ENCODE measurements at places on chromosomes 2 and 18.

DNA sequence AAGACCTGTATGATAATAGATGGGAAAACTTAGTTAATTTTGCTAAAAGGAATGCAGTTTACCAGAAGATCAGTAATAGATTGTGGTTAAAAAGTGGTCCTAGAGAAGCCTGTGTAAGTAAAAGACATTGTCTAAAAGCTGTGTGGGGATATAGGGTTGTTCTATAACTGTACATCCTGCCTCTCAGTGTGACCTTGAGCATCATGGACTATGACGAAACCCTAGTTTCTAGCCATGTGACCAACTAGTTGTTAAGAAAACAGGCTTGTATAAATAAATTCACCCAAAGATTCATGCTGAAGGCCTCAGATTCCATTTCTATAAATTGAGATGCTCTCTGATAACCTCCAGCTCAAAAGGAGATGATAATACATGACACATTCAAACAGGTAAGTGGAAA is 160.7 kb downstream of the IKZF2 start:
- DNase-seq, result no peak

- no peak for DNase-seq
Measured at GRCh38 chr18:61308795-61309393, 24.3 kb upstream of the CDH20 start.

- no peak for DNase-seq
Measured at GRCh38 chr2:157264099-157264498, 6.6 kb downstream of the GALNT5 start.

- no peak for DNase-seq
Measured at GRCh38 chr2:47283659-47284058, 119.3 kb upstream of the MSH2 start.

- DNase-seq, result no peak
Measured at GRCh38 chr2:16044946-16045456, 104.7 kb downstream of the MYCN start.

- DNase-seq, result no peak
Measured at GRCh38 chr2:214808981-214809750, at the start of gene BARD1. Gene BARD1 (minus strand): TSS chr2:214809683. CDS start chr2:214809569, 114 bp downstream.

GRCh38 chr18:35619464-35619863 is 37.9 kb downstream of the GALNT1 start:
- no peak for DNase-seq

- DNase-seq, result no peak
Measured at GRCh38 chr2:59077981-59078531, 836.9 kb upstream of the FANCL start.

- DNase-seq, result no peak
Measured at GRCh38 chr2:119483395-119483753, 40.9 kb downstream of the SCTR start.

DNA sequence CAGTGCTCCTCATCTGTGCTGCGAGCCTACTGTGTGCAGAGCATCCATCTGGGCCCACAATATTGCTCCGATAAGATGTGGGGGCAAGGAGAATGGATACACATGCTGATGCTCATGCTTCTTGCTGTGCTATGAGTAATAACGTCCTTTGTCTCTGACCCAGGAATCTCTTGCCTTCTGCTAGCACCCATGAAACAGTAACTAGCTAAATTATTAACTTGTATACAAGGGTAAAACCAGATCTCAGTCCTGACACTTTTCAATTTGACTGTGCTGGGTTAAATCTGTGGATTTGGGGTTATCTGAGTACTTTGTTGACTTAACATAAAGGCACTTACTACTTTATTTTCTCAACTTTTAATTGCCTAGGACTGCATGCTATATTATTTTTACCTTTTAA is 357.6 kb downstream of the SLC4A3 start:
- DNase-seq, result no peak

DNA sequence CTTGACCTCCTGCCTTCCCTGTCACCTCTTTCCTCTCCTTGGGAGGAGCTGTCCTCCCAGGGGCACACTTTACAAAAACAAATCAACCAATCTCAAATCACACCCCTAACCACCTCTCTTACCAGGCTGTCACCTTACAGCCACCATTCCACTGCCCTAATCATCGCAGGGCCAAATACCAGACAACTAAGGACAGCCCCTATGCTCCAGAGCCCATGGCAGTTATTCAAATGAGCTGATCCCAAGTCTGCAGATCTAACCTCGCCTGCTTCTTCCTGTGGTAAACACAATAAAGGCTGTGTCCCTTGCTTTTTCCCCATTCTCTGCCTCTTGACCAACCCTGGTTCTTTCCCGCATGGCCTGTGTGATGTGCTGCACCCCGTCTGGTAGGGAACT is 154.2 kb upstream of the CNTNAP5 start:
- DNase-seq, result no peak

- no peak for DNase-seq
Measured at GRCh38 chr2:27962006-27962405, 71.5 kb downstream of the BABAM2 start.

GRCh38 chr2:112683550-112684414 is 37.0 kb upstream of the NT5DC4 start:
- DNase-seq, result no peak

DNA sequence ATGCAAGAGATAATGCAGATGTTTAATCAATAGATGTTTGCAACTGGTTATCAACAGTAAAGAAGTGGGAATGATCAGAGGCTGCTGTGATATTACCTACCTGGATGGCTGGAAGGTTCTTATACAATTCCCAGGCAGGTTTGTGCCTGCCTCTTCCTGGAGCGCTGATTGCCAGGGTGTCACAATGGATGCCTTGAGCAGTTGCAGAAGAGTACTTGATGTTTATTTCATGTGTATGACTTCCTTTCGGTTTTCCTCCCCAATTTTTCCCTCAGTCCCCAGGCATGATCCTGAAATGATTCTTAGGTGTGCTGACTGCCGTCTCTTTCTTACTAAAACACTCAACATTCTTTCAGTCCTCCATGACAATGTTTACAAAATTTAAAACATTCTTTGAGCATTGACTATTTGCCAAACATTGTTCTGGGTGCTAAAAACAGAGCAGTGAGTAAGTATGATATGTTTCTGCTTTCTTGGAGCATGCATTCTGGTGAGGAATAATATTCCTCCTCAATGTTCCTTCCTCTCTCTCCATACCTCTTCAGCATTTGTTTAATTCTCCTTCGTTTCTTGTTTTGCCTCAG is 416.6 kb upstream of the TRIB2 start:
- no peak for DNase-seq

- DNase-seq, result no peak
Measured at GRCh38 chr2:82527124-82527523, 1932.0 kb downstream of the SUCLG1 start.

GRCh38 chr2:99066075-99066958 is 75.2 kb upstream of the C2orf15 start:
- DNase-seq, result no peak

DNA sequence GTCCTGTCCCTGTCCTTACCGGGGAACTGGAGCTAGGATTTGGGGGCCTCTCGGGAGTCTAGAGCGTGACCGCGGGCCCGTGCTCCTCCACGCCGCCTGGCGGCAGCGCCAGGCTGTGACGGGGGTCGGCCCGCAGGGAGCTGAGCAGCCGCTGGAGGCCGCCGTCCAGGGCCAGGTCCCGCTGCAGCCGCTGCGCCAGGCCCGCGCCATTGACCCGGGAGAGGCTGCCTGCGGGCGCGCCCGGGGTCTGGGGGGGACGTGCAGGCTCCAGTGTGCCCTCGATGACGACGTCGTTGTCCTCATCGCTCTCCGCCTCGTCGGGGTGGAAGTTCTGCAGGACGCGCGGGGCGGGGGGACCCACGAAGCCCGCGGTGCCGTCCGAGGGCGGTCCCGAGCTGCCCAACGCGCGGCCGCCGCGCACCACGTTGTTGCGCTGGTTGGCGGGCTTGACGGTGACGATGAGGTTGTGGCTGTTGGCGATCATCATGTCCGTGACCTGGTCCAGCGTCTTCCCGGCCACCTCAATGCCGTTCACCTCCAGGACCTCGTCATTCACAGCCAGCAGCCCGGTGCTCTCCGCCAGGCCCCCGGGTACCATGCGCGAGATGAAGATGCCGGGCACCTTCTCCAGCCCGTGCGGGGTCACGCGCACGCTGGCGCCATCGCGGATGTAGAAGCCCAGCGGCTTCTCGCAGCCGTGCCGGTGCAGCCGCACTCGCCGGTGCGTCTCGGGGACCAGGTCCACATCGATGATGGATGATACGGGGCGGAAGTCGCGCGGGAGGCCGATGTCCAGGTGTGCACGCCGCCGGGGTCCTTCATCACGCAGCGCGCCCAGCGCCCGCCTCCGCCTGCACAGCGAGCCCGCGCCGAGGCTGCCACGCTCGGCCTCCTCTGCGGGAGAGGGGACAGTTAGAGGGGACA is 50.9 kb downstream of the ADNP2 start:
- no peak for DNase-seq

DNA sequence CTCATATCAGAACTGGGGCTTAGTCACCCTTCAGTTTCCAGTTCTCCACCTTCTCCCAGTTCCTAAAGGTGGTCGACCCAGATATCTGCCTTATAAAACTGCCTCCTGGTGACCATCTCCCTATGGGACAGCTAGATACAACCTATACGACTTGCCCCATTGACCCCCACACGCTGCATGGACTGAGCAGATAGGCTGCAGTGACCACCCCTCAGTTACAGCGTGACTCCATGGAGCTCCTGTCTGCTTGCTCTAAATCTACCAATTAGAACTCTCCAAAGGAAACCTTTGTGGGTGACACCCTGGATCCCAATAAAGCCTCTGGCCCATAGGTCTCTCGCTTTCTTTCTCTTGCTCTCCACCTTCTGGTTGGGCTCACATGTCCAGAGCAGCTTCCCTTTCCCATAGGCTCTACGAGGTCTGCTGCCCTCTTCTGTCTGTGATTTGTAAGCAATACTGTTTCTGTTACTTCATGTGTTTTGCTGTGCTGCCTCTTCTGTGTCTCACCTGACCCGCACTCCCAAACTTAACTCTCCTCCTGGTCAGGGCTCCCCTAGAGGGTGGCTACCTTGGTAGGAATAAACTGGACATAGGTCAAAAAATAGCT is 971.3 kb upstream of the FAM98A start:
- DNase-seq, result no peak

DNA sequence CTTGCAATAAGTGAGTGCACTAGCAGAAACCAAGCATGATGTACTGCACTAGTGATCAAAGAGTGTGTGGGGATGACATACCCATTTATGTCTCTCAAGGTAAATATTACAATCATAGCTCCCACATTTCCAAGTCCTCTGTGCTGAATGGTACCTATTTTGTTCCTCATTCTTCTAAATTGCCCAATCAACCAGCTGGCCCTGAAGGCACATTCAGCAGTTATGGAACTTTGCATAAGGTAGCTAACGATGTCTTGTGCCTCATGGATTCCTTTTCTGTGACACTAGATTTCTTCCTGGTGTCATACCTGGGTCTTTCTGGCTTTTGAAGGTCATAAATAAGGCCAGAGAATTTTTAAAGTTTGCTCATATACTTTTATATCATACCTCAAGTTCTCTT is 963.0 kb downstream of the SLC4A3 start:
- no peak for DNase-seq

GRCh38 chr2:239324456-239324855 is 76.4 kb downstream of the HDAC4 start:
- no peak for DNase-seq

GRCh38 chr18:58364876-58365528 is 263.9 kb downstream of the ALPK2 start:
- no peak for DNase-seq

- no peak for DNase-seq
Measured at GRCh38 chr18:7017013-7017412, 100.6 kb downstream of the LAMA1 start.

GRCh38 chr18:39796393-39796792 is 2158.6 kb upstream of the PIK3C3 start:
- DNase-seq, result no peak

- DNase-seq, result no peak
Measured at GRCh38 chr18:11468120-11468519, 141.3 kb upstream of the SLC35G4 start.

- DNase-seq, result no peak
Measured at GRCh38 chr2:41836948-41837347, 210.9 kb upstream of the PKDCC start.

DNA sequence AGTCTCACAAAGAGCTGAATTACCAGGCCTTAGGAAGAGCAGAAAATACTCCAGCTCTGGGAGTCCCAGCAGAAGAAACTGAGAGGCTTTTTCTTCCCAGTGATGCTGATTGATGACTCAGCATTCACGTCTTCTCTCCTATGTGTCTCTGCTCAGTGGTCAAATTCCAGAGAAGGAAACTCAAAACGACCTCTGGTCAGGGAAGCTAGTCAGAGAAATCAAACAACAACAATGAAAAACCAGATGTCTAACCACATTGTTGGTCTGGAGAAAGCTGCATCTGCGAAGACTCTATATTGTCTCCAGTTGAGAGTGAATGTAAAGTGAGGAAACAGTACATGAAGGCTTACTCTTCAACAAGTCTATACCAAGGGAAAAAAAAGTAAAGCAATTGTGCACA is 28.6 kb upstream of the CERS6 start:
- no peak for DNase-seq

DNA sequence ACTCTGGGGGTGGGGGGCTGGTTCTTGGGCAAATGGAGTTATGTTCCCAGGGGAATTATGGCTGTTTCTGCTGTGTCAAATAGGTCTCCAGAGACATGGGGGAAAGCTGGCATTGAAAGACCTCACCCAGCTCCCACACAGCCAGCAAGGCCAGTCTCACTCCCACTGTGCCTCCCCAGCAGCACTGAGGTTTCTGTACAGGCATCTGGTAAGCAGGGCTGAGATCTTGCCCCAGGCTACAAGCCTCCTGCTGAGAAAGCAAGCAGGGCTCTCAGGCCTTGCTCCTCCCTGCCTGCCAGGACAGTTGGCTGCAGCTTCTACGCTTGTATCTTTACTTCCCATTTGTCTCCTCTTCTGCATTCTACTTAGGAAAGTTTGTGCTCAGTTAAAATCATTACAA is 50.5 kb upstream of the FHOD3 start:
- DNase-seq, result no peak

- no peak for DNase-seq
Measured at GRCh38 chr2:136764452-136765255, 691 bp upstream of the THSD7B start.

DNA sequence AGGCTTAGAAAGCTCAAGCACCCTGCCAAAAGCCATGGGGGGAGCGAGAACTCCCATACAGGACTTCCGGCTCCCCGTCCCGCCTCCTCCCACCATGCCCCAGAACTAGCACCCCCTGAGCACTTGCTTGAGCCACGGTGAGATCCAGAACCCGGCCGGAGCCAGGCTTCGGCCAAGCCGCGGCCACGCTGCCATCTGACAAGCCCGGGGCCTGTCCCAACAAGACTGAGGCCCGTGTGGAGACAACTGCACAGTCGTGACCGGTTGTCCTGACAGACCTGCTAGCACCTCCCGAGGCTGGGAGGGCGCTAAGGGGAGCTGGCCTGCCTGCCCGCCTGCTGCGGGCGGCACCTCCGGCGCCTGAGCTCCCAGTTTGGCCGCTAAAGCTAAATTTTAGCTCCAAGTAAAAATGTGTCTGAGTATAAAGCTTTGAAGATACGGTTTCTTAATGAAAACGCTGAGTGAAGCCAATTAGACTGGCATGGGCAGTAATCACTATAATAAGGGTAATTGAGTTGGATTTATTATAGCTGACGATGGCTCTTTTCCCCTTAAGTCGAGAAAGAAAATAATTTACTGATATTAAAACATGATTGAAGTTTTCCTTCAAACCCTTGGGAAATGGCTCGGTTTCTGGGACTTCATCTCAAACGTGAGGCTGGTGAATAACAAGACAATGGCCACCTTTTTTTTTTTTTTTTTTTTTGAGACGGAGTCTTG is 78.3 kb upstream of the ODC1 start:
- no peak for DNase-seq

- no peak for DNase-seq
Measured at GRCh38 chr2:235255693-235256092, 238.2 kb upstream of the AGAP1 start.

- no peak for DNase-seq
Measured at GRCh38 chr18:44729631-44730101, 49.0 kb downstream of the SETBP1 start.

GRCh38 chr2:1054399-1054798 is 103.8 kb downstream of the SNTG2 start:
- no peak for DNase-seq
